ENCODE measurements at places on chromosomes 3 and 15.

DNA sequence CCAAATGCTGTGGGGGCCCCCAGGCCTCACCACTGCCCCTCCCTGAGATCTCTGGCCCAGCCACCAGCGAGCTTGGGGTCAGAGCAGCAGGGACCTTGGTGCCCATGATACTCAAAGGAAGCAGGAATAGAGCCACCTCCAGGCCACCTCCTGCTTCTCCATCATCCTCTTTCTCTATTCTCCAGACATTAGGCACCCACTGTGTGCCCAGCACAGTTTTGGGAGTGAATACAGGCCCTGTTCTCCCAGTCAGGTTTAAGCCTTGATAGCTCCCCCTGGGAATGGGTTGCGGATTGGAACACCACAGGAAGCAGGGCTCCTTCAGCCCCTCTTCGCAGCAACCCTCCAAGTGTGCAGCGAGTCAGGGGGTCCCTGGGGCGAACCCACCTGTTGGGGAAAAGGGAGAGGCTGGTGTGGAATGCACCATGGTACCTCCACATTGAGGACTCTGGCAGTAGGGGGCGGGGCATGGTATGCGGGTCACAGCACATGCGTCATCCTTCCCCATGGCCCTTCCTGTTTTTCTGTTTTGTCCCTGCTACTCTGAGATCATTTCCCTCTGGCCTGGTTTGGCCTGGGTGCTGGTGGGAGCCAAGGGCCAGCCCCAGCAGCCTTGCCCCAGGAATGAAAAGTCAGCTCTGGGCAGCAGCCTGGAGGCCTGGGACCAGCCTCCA lies 14.2 kb upstream of the SEMA3B start:
- no peak for DNase-seq

DNA sequence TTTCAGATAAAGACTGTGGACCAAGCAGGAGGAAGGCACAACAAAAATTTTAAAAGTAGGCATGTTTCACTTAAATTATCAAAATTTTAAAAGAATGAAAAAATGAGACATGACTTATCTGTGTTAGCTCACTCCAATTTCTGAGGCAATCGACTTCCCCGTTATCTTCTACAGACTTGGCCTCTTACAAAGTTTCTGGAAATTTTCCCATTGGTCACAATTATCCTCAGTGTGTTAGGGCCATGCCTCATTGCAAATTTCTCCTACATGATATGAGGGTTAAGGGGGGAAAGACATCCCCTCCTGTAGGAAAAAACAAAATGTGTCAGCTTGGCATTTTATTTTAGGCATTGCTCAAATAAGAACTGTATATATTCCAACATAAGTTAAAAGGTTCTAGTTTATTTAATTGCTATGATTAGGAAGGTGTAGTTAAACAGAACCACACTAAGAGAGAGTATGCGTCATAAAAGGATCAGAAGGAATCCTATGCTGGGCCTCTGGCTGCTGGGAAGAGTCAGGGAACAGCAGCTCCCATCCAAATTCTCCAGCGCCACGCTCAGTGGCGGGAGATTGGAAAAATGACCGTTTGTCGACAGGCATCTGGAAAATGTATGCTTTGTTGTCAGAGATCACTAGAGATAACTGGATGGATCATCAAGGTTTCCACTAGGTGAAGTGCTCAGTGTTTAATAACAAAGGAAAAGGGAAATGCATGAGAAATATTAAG lies 463.6 kb upstream of the NR2F2 start:
- DNase-seq: no peak

DNA sequence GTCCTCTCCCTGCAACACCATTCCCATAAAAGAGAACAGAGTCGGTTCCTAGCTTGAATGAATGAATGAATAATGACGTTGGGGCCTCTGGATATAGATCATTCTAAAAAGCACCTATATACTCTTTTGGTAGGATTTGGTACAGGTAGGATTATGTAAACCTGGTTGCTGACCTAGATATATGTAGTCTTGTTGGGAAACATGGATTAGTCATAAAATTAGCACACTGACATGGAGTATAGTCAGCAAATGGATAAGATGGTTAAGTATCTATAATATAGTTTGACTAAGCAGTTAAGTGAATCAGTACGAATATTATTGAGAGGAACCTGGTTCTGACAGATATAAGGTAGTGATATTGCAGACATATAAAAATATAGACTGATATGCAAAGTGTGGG lies 142.5 kb downstream of the FILIP1L start:
- DNase-seq: no peak

DNA sequence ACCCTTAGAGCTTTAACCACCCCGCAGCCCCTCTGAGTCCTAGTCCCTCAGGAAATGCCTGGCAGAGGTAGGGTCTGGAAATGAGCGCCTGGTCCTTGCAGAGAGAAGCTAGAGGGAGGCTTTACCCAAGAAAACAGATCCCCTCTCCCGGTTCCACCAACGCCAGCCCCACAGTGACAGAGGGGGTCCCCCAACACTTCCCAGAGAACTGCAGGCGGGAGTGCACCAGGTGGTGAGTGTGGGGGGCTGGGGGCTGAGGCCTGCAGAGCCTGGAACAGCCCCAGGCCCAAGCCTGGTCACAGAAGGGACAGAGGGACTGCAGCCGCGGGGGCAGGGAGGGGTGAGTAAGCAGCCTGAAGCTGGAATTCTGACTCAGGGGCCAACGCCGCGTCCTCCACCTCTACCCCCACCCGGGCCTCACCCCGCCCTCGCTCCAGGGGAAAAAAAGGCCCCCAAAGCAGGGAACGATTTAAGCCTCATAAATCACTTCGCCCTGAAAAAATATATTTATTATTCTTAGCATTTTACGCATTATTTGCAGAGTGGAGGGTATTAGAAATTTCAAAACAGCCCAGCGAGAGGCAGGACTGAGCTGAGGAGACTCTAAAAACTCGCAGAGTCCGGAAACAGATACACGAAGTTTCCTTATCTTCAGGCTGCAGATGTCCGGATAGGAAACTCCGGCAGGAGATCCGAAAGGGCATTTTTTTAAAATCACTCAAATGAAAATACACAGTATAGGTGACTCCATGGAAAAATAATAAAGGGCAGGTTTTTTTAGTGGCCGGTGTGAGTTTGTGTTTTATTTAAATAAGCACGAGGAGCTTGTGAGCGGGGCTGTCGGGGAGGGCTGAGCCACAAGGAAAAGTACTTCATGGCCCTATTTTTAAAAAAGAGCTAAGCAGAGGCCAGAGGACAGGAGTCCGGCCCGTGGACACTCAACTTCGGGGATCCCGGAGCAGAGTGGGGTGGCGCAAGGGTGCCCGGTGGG lies 10.0 kb downstream of the GATA2 start:
- DNase-seq: no peak

DNA sequence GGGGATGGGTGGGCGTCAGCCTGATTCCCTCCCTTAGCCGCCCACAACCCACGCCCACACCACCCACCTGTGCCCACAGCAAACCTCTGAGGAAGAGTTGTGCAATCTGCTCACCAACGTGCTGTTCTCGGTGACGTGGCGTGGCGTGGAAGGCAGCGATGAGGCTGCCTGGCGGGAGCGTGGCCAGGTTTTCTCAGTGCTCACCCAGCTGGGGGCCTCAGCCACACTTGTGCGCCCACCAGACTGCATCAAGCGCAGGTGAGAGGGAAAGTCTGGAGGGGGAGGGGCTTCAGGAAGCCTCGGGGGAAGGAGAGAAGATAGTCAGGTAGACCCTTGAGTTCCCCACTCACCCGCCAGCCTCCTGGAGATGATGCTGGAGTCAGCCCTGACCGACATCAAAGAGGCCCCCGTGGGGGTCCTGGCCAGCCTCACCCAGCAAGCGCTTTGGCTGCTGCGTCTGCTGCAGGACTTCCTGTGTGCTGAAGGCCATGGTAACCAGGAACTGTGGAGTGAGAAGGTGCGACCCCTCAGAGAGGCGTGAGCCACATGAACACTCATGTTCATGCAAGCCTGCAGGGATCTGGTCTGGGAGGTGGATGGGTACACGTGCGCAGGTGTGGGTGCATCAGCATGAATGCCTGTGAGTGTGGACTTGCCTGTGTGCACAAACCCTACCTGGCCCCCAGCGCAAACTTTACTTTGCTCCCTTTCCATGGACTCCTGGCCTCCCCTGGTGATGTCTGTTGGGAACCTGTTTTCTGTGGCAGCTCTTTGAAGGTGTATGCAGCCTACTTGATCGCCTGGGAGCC lies 21.7 kb downstream of the NBEAL2 start:
- DNase-seq: no peak

GRCh38 chr15:34790121-34790520 lies 5.2 kb downstream of the ACTC1 start:
- DNase-seq: no peak

DNA sequence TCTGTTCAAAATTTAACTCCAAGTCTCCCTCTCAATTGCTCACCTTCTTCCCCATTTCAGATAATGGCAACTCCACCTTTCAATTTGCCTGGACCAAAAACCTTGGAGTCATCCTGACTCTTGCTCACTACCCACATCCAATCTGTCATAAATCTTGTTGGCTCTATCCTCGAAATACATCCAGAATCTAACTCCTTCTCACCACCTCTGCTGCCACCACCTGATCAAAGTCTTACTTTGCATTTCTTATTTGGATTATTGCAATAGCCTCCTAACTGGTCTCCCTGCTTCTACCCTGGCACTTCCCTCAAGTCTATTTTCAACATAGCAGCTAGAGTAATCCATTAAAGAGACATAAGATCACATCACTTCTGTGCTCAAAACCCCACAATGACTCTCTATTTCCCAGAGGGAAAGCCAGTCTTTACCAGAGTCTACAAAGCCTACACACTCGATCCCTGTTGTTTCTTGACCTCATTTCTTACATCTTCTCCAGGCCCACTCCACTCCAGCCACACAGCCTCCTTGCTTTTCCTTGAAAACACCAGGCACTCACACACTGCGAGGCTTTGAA lies 86.6 kb downstream of the GPR156 start:
- DNase-seq: no peak

All from activated T-cell treated with anti-CD3 and anti-CD28 coated beads for 24 hours (primary cell).